Activated naive CD8-positive, alpha-beta T cell treated with anti-CD3 and anti-CD28 coated beads, Interleukin-2, amount 50 U/mL, for 24 hours (primary cell): ENCODE measurements at places on chromosomes 7 and 10.

DNA sequence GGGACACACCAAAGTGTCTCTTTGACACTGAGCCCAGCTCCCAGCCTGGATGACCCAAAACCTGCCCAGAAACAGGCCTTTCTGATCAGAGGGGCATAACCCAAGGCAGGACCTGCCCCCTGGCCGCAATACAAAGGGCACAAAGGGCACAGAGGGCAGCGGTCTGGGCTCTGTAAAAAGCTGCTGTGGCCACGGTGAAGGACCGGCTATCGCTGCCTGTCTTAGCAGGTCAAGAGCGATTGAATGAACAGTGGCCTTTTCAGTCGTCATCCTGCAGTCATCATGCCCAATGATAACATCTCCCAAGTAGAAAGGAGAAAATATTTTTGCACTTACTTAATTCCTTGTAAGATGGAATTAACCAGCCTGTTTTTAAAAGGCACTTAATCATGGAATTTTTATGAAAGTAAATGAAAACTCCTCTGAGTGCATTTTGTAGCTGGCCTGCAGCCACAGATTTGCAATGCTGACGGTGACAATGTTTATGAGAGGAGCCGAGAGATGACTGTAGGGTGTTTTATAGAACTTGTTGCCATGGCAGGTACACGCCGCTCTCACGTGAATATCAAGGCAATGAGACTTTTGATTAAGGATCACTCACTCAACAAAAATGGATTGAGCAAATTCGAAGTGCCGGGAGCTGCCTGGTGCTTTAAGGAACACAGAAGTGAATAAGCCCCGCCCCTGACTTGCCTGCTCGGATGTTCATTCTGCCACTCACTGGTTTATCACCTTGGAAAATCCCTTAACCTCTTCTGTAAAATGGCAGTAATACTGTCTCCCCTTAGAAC, 47.3 kb upstream of the BHLHA15 start:
- no peak for DNase-seq

DNA sequence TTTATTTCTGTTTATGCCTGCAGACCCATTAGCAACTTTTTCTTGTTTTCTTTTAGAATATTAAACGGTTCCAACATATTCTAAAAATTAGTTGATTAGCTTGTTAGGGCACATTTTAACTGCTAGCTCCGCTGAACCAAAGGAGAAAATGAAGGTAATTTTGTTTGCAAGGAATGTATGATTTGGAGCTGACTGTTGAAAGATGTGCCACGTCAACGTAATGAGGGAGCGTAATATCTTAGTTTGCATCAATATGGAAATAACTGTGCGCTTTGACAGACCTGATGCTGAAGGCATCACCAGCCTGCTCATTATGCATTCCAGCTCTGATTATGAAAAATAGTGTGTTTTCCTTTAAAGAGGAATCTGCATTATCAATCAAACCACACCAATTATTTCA, 102.0 kb upstream of the CTBP2 start:
- DNase-seq, result no peak

DNA sequence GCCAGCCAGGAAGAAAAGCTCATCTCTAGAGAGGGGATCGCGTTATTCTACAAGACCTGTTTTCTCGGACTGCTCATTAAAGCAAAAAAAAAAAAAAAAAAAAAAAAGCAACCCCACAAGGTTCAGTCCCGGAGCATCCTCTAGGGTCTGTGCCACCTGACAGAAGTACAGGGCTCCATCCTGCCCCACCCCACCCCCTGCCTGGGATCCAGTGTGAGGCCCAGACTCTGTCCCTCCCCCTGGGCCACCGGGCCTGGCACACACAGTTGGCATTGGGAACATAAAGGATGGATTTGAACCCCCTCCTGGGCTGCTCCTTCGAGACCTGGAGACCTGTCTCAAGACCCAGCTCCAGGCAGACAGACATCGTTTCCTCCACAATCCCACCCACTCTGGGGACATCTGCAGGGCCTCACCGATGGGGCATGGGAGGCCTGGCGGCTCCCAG, 688 bp downstream of the ORAI2 start:
- no peak for DNase-seq

- DNase-seq, result no peak
These were observed 13.6 kb upstream of the ITGB1 start for GRCh38 chr10:32971536-32972091.

DNA sequence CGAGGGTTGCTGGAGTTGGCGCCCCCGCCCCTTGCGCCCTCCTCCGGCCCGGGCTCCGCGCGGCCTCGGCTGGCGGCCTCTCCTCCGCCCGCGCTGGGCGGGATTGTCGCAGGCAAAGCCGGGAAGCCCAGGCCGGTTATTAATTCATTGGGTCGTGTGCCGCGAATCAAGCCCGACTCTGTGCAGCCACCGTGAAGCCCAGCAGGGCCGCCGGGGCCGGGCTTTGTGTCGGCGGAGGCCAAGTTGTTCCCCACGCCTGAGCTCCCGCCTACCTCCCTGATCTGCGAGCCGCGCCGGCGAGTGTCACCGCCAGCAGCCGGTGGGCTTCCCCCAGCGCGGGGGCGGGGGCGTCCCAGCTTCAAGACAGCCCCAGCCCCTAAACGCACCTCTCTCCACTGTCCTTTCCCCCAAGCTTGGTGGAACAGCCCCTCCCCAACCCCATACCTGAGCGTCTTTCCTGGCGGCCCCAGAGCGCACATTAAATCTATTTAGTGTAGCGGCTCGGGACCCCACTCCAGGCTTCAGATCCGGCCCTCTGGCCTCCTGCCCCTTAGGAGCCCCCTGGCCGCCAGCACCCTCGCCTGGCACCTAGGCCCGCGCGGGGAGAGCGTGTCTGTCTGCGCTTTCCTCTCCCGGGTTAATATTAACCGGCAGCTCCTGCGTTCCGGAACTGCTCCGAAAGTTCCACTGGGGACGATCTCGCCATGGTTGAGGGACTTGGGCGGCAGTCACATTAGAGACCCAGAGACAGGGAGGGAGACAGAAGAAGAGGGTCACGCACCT, 3.5 kb downstream of the SHH start:
- DNase-seq, result no peak

DNA sequence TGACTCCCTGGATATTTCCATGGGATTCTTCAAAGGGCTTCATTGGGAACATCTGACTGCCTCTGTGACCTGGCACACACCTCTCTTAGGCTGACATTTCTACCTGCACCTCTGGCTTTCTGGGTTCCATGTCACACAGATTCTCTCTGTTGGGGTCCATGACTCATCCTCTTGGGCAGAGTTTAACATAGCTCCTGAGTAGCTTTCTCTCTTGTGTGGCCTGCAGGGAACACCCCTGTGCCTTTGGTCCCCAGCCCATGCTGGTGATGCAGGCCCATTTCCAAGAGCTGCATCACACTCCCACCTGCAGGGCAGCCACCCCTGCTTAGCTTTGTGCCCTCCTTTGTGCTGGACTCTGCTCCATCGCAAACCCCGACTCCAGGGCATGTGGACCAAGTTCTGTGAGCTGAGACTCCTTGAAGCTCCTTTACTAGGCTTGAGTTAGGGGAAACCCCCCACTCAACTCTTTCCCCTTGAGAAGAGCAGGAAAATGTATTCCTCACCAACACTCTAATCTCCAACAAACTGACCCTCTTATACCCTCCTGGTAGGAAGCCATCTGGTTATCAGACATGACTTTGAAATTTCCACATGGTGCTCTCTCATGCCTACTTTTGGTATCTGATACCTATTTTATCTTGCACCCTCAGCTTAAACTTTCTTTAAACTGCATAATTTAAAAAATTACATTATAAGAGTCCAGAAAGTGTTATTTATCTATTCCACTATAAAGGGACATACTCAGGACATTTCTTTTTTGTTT, 93.3 kb downstream of the ZNF777 start:
- no peak for DNase-seq

DNA sequence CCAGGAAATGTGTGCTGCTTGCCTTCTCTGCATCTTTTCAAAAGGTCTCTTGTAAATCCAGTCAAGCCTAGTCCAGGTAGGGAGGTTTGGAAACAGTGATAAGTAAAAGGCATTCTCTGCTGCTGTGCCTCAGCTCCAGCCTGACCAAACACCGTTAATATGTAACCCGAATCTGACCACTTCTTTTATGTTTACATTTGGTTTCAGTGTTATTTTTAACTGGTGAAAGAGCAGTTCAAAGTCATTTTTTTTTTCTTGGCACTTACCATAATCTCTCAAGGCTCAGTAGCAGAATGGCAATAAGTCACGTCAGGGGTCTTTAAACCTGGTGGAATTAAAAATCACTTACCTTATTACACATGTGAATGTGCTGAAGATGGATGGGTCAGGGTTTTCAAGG, 216.8 kb downstream of the PTEN start:
- DNase-seq, result no peak

- DNase-seq, result no peak
These were observed 35.8 kb downstream of the CREB3L2 start for GRCh38 chr7:137965942-137966640.

DNA sequence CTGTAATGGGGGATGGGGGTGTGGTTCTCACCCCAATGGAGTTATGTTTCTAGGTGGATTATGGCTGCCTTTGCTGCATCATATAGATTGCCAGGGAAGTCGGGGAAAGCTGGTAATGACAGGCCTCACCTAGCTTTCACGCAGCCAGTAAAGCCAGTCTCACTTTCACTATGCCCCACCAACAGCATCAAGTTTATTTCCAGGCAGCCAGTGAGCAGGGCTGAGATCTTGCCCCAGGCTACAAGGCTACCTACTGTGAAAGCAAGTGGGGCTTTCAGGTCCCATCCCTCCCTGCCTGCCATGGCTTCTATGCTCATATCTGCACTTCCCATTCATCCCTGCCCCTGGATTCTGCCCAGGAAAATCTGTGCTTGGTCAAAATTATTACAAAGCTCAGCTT, 61.7 kb upstream of the NXPH1 start:
- DNase-seq, result no peak

DNA sequence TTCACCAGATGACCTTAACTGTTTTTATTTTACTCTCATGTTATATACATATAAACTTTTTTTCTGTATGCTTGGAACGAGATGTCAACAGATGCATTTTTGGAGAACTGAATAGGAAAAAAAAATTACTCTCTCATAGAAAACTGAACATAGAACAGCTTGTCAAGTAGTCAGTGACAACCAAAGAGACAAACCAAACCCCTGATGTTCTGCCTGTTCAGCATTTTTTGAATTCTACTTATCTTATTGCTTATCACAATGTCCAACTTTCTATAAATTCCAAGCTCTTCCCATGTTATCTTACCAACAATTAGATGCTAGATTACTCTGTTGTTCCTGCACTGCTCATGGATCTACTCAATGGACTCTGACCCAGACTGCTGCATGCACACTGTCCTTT, 95.2 kb downstream of the VPS41 start:
- no peak for DNase-seq

DNA sequence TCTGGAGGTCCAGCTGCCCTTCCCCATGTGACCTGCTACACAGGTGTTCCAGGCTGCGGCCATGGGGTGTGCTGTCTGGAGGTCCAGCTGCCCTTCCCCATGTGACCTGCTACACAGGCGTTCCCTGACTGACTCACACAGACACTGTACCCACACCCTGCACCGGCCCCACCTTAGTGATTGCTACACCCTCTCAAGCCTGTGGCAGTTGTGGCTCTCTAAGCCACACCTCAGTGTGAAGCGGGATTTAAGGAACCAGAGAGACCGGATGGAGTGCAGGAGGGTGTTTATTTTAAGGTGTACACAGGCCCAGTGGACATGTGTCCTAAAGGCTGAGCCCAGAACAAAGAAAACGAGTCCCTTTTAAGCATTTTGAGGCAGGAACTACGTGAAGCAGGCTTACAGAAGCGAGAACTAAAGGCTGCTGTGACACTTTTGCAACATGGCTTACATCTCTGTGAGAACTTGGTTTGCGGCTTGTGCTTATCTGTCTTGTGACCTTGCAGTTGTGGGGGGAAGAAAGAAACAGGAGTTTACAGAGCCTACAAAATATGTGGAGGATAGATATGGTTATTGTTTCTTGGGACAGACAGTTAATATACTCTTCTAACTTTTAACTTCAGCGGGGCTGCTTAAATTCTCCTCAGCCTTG, 326.4 kb downstream of the PAXIP1 start:
- no peak for DNase-seq

GRCh38 chr7:50341724-50342123, 37.2 kb downstream of the IKZF1 start:
- DNase-seq, result no peak

DNA sequence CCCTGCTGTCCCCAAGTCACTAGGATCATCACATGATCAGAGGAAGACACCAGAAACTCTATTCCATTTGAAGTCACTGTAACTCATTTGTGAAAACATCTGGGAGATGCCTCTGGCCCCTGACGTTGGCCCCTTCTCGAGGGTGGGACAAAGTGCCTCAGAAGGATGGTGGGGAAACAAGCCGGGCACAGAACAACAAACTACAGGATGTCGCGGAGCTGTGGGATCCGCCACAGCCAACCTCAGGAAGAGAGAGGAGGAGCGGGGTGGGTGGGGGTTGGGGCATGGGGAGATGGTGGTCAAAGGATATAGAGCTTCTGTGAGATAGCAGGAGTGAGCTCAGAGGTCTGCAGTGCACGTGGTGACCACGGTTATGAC, 265.6 kb upstream of the TCERG1L start:
- DNase-seq, result no peak

GRCh38 chr7:90706072-90706716, 110.1 kb downstream of the CDK14 start:
- DNase-seq, result no peak

DNA sequence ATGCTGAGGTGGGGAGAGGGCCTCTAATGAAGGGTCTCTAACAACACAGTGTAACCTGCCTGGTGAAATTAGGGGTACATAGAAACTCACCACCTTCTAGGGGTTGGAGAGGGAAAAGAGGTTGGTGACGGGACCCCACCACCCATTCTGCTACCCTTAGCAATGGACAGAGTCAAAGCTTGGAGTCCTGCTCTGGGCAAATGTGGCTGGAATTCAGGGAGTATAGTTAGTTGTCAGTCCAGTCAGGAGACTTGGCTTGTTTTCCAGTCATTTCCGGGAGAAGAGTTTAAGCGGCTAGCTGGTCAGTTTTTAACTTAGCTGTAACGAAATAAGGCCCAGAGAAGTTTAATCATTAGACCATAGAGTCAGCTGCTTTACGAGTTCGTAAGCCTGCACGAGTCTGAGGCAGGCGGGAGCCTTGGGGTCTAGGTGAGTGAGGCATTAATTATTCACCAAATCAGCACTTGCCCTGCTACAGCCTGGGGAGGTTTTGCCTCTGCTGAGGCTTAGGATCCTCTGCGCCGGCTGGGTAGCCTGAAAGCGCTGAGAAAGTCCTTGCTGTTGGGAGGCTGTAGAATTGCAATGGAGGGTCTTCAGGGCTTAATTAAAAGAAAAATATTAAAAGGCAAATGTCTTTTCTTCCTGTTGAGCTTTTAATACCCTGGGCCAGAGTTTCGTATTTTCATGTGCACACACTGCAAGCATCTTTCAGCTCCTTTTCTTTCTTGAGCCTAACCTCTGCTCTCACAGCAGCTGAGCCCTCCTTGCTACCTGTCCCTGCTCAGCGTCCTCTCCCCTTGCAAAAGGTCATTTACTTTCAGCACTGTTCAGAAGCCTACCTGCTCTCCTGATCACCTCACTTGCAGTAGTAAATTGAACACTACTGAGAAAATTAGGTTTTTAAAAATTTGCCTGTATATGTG, 1.5 kb upstream of the LAMB1 start:
- DNase-seq, result no peak

GRCh38 chr7:132480534-132480933, 95.7 kb downstream of the PLXNA4 start:
- no peak for DNase-seq
